ENCODE measurements at places on chromosomes 7 and 10.

- DNase-seq: no peak
Observed at GRCh38 chr7:132123773-132124172, 452.5 kb downstream of the PLXNA4 start.

GRCh38 chr10:20006169-20006870, 190.1 kb downstream of the PLXDC2 start:
- DNase-seq: no peak

DNA sequence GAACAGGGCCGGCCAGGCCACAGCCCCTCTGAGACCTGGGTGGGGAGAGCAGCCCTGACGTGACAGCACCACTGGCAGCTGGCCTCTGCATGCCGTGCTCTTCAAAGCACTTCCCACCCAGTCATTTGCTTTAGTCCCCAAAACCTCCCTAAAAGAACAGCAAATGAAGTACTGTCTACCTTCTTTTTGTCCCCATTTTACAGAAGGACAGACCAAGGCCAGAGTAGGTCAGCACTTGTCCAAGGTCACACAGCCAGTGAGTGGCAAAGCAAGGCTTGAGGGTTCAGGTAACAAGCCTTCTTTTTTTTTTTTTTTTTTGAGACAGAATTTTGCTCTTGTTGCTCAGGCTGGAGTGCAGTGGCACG, 15.1 kb downstream of the ATP6V1F start:
- no peak for DNase-seq

DNA sequence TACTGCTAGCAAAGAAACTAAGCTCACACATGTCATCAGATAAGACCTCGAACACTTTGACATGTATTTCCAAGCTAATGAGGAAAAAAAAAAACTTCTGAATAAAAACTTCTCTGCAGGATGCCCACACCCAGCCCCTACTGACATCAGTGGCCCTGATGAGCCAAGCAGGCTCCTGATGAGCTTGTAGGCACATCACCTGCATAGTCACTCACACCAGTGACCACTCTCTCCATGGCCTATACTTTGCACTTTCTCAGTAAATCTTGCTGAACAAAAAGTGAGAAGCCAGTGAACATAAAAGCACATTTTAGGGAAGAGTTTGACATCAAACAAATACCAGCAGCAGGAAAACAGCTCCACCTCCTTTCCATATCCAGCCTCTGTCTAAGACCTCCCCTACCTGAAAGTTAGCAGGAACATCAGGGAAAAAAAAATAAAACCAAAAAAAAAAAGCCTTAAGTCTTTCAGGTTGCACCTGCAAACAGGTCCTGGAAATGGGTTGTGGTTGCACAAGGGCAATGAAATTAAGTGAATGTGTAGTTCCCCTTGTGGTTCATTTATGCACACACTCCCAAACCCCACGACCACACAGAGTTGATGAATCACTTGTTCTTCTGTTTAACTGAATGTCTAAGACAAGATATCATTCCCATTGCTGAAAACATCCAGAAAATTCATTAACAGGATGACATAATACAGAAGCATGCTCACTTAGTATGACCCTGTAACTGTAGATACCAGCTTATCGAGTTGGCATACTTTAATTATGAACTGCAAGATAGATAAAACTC, 205.2 kb upstream of the PDE1C start:
- no peak for DNase-seq

DNA sequence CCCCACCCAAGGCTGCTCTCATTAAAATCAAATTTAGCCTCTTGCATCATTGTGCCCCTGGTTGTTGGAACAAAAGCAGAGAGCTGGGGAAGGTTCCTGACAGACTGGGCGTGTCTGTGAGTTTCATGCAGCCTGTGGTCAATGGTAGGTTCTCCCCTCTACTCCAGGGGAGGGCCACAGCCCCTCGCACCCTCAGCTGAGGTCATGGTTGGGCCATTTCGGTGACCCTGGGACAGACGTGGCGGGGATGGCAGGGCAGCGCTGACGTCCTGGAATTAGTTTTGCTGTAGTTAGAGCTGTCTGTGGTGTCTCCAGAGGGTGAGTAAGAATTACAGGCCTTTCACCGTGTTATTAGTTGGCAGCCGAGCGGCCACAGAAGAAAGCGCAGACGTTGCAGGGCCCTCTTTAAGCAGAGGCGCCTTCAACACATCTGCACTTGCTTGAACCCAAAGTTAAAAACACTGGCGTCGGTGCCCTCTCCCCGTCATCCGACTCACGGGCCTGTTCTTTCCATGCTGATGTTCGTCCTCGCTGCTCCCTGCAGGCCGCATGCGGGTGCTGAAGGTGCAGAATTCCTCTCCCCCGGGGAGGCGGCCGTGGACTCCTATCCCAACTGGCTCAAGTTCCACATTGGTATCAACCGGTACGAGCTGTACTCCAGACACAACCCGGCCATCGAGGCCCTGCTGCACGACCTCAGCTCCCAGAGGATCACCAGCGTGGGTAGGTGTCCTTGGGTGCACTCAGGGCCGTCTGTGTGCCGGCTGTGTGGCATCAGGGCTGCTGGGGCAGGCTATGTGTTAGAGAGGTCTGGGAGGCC, 2.8 kb downstream of the FAM20C start:
- DNase-seq: no peak

GRCh38 chr10:128473396-128473795, 347.2 kb upstream of the MKI67 start:
- no peak for DNase-seq

DNA sequence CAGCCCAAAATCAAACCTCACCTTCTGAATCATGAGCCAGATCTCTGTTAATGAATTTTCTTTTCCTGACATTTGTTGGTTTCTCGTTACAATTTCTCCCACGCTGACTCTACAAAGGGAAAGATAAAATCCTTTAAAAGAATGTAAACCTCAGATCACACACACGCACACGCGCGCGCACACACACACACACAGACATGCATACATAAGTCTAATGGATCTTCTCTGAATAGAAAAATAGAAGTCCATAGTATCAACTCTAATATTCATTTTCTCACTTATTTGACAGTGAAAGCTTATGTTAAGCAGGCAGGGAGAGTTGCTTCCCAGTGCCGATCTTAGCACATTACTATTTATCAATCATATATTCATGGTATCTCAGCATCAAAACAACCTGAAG, 1.4 kb downstream of the ETV1 start:
- DNase-seq: no peak

DNA sequence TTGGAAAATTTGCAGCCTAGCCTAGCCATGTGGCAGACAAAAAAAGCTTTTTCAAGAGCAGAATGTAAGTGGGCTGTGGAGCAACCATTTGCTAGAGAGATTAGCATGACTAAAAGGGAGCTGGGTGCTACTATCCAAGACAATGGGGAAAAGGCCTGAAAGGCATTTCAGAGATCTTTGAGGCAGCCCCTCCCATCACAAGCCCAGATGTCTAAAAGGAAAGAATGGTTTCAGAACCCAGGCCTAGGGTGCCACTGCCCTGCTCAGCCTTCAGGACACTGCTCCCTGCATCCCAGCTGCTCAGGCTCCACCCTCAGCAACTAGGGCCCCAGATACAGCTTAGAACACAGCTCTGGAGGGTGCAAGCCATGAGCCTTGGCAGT, 24.7 kb downstream of the PNLIPRP3 start:
- no peak for DNase-seq

GRCh38 chr10:132434405-132435005, 37.5 kb downstream of the PWWP2B start:
- no peak for DNase-seq

DNA sequence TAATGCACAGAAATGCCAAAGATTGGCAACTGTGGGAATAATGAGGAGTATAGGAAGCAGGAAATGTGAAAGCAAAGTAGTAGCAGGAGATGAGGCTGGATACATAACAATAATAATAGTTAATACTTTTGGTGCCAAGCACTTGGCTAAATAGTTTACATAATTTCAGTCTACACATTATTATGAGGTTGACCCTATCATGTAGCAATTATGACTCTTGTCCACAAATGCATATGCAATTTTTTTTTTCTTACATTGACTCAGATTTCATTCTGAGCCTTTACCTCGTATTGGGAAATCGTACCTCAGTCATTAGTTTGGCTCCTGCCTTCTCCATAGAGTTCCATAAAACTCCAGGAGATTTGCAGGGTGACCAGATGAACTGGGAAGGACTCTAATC, 219.9 kb downstream of the SUGCT start:
- no peak for DNase-seq

DNA sequence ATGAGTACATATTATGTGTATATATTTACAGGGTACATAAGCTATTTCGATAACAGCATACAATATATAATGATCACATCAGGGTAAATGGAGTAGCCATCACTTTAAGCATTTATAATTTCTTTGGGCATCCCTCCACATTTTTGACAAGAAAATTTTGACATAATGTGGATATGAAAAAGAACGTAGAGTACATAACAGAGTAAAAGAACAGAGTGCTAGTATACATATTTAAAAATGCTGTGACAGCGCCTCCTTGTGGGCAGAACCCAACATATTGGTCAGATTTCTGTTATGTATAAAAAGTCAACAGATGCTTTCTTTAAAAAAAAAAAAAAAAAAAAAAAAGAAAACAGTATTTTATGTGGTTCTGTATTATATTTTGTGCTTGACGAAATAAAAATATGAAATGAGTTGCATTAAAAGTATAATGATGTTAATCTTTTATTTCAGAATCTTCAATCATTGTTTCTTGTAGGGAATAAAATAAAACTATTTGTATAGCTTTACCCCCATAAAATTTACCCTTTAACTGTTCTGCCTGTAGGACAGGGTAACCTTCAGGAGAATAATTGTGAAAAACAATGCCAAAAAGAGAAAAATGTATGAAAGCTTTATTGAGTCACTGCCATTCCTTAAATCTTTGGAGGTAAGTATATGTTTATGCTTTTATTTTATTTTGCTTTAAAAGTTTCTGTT, 18.3 kb upstream of the HBP1 start:
- peak; percentile 66 for DNase-seq

DNA sequence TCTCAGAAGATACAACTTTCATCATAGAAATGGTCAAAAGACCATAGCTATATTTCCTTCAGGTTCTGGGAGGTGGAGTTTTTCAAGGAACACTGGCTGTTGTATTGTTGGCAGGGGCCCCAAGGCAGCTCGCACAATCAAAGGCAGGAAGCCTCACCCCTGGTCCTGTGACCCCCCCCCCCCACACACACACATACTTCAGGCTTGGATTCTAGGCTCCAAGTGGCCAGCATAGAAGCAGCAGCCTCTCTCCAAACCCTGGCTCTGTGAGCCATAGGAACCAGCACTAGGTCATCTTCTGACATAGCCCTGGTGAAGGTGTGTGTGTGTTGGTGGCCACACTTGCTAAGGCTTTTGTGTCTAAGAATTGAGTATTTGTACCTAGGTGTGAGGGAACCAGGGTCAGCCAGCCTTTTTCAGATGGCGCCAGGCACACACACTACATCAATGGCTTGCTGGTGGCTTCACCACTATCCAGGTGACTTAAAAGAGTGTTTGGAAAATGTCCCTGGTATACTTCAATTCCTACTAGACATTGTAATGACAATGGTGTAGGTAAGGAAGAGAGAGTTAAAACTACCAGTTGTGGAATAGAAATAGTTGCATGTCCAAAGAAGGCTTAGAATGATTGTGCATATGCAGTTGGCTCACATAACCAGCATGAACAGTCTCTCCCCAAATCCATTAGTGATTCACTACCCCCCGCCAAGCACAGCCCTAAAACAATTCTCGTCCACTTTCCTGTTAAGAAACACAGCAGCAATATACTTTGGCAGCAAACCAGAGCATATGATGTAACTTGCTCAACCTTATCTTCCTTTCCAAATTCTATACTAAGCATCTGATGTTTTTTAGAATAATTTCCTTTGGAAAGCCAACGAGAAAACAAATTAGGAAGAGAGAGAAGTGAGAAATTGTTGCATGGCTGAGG, 91.3 kb downstream of the AVL9 start:
- DNase-seq: no peak

DNA sequence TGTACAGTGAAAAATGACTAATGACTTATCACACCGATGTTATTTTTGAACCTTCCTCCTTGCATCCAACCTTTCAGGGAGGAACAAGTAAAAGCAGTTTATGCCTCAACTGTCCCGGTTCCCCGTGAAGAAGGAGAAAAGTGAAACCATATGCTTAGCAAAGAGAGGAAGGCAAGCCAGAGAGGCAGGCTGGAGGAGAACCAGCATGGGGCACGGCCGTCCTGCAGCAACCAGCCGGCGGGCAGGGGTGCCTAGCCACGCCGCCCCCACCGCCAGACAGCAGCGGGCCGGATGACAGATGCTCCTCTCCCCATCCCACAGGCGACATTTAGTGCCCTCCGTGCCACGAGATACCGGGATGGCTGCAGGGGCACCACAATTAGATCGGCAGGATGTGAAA, 421.4 kb upstream of the MGMT start:
- DNase-seq: no peak

- no peak for DNase-seq
Observed at GRCh38 chr7:46513447-46513848, 592.4 kb upstream of the IGFBP3 start.

DNA sequence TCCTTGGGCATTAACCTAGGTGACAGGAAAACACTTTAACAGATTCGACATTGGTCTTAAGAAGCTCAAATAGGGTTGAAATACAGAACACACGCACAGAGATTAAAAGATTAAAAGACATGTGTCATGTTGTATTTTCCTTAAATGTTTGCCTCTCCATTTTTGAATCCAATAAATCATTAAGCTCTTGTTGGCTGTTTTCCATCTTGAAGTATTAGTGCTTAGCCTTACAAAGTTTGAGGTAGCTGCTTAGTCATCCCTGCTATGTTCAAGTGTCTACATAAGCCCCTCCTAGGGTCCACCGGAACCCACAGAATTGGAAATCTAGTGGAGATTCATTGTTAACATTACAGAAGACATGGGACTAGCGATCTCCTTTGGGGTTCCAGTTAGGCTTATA, 12.7 kb upstream of the GJD4 start:
- no peak for DNase-seq

GRCh38 chr10:29387269-29387668, 98.4 kb downstream of the LYZL1 start:
- DNase-seq: no peak

GRCh38 chr7:37216156-37216852, 232.4 kb downstream of the ELMO1 start:
- no peak for DNase-seq

- DNase-seq: no peak
Observed at GRCh38 chr10:132298038-132298881, 9.5 kb downstream of the STK32C start.

GRCh38 chr7:35762781-35763180, 38.1 kb upstream of the SEPTIN7 start:
- no peak for DNase-seq

- DNase-seq: no peak
Observed at GRCh38 chr10:104774234-104774633, 133.1 kb downstream of the SORCS3 start.

GRCh38 chr10:132136097-132136521, 50.6 kb upstream of the DPYSL4 start:
- no peak for DNase-seq

DNA sequence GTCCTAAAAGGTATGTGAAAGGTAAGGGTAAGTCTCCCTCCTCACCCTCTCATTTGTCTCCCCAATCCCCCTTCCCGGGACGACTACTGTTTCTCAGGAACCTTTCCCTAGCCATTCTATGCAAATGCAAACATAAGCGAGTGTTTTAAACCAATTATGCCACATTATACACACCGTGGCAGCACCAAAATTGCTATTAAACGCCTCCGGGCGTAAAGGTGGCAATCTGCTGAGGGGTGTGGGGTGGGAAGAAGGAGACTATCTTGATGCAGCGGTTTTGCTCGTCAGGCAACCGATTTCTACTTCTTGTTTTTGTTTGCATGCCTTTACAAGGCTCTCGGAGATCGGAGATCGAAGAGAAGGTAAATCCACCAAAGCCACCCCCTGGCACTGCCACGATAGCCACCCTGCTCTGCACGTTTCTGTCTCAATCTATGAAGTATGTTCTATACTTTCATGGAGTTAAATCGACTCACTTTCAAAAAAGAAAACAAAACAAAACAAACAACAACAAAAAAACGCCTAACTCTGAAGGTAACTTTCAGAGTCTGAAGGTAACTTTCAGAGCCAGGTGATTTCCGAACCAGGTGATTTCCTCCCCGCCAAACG, 46.0 kb upstream of the CDK1 start:
- no peak for DNase-seq
